ENCODE measurements at places on chromosomes 13 and 19.
A peak's percentile ranks its signal among the peaks of the same experiment; 100 is the strongest.

DNA sequence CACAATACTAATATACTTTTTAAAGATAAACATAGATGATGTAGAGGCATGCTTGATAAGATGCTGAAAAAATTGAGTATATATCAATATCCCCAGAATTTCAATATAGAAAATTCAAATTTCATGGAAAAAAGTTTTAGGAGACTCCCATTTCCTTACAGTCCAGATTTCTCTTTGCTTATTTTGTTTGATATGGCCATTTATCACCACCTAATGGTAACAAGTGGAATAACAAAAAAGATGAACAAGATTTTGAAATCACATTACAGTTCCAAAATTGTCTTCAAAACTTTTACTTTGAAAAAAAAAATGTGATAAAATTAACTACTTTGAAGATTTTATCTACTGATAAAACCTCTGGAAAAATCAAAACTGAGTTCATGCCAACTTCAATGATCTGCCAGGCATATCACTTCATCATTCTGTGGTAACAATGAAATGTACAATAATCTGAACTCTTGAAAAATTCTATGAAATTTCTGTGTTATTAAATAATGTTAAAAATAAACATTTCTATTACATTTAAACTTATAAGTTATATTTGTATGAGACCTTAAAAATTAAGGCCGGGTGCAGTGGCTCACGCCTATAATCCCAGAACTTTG, 17.5 kb downstream of the MIPEP start:
- DNase-seq: no peak

GRCh38 chr19:47766670-47767069, 11.8 kb upstream of the SELENOW start:
- no peak for DNase-seq

DNA sequence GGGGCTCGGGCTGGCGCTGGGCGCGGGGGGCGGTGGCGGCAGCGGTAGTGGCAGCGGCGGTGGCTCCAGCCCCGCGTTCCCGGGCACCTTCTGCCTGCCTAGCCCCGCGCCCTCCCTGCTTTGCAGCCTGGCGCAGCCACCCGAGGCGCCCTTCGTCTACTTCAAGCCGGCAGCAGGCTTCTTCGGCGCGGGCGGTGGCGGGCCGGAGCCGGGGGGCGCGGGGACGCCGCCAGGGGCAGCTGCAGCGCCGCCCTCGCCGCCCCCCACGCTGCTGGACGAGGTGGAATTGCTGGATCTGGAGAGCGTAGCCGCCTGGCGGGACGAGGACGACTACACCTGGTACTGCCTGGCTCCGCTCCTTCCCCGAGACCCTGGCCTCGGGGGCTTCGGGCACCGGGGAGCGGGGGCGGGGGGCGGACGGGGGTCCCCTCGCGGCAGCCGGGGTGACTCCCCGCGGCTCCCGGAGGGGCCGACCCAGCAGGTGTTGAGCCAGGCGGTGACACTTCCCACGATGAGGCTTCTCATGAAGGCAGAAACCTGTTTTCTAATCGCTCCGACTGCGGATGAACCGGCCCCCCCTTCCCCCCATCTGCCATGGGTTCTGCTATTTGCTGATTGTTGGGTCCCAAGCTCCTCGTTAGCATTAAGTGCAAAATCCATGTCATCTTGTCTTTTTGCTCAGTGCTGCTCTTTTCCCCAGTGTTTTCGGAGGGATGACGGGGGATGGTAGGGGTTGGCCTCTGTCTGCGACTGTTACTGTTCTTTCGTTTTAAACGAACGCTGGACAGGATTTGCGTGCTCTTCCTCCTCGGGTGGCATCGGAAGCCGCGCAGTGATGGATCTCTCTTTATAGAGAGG, 943 bp downstream of the SLAIN1 start:
- no peak for DNase-seq

DNA sequence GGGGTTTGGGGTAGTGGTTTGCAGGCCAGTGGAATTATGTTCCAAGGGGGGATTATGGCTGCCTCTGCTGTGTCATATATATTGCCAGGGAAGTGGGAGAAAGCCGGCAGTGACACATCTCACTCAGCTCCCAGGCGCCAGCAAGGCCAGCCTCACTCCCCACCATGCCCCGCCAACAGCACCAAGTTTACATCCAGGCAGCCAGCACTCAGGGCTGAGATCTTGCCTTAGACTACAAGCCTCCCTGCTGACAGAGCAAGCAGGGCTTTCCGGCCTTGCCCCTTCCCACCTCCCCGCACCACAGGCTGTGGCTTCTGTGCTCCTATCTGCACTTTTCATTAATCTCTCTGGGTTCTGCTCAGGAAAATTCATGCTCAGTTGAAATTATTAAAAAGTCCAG, 385.1 kb downstream of the MZT1 start:
- no peak for DNase-seq

DNA sequence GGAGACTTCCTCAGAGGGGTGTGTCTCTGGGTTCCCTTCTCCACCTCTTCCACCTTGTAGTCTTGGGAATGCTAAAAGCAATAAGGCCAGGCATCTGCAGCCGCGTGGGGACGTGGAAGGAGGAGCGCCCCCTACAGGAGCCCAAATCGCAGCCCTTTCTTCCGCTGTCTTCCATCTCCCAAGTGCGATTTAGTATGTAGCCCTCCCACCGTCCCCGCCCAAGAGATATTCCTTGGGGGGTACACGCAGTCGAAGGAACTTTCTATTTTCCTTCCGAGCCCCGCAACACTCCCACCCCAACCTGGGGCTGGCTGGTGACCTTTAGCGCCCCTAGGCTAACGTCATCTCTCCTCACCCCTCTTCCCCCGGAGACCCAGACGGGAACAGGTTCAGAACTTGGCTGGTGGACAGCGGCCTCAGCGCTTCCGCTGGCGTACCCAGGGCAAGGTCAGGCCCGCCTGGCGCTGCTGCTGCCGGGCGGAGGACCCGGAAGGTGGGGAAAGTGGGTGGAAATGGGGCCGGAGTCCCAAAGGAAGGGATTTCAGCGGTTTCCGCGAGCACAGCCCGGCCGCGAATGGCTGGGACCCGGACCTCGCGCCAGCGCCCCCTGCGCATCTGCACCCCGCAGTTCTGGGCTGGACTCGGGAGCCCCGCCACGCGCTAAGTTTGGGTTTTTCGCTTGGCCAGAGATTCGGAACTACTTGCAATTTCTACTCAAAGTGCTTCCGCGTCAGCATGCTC, 2.1 kb upstream of the PCDH8 start:
- DNase-seq: peak; percentile 11

- DNase-seq: no peak
These were observed 114.2 kb upstream of the UQCRFS1 start for GRCh38 chr19:29326849-29327840.

GRCh38 chr19:15251010-15251748, 18.9 kb upstream of the EPHX3 start:
- no peak for DNase-seq

GRCh38 chr13:37753776-37754175, 115.8 kb downstream of the TRPC4 start:
- DNase-seq: no peak

DNA sequence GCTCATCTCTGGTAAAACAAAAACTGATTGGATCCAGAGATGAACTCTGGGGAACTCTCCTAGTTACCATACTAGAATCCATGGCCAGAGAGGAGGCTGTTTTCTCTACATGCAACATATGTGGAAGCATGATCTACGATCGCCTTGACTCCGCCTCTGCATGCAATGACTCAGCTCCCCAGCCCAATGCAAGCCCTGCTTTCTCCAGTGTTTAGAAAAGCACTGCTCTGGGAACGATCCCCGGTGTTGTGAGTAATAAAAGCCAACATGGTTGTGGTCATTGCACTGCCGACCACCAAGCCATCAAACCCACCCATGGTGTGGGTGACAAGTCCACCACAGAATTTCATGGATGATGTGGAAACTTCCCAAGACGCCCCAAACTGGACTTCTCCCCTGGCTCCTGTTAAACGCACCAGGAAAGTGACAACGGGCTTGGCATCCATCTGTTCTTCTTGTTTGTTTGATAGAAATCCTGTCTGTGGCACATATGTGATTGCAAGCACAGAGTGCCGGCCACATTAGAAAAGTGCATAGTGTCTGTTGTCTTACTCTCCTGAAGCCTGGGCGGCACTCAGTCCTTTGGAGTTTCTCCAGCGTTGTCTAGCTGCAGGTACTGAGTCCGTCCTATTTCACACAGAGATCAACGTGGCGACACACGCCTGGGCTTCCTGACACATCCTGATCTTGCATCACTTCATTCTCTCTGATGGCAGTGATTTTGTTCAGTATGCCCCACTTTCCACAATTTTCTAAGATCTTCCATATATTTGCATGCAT, 36.4 kb upstream of the VSTM2B start:
- DNase-seq: no peak

Measured in AG09319 (cell line).